ENCODE measurements at places on chromosomes 1 and 21. TPM values are rescaled to one million over a fixed set of nuclear protein-coding genes. Genes with fewer than 3 reads are reported as not detected.

Gene PIK3CD
- total RNA-seq: 20.8 TPM

Gene TMEM51
- total RNA-seq: 0.80 TPM

Gene GORAB
- 7.0 TPM for total RNA-seq

Gene RABGGTB
- 166 TPM for total RNA-seq

Gene ICOSLG
- 0.62 TPM for total RNA-seq

Gene CHIA
- not detected for total RNA-seq

Gene FCRL4
- total RNA-seq: not detected

Gene FMOD
- 0.13 TPM for total RNA-seq

Gene NCMAP
- not detected for total RNA-seq

Gene MARK1
- not detected for total RNA-seq

DNA sequence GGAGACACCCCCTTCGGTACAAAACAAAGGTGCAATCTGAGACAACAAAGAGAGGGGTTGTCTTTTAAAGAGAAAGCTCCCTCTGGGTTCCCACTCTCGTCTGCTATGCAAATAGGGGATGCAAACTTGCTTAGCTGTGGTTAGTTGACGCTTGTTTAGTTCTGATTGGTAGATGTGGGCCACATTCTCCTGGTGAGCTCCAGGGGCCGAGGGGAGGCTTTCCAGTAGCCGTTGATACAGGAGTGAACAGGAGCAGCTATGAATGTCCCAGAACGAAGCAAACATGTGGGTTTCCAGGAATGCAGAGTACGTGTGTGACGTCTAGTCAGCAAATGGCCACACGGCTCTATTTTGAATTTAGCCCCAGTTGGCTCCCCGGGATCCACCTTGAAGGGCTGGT, 14.7 kb downstream of the TFF2 start:
- H3K27me3 ChIP-seq: no peaks in the 10 kb centered on the region
- H3K4me1 ChIP-seq: no peaks in the 10 kb centered on the region
- no peak overlapping the region for H3K4me3 ChIP-seq
- no peaks in the 10 kb centered on the region for H3K36me3 ChIP-seq

DNA sequence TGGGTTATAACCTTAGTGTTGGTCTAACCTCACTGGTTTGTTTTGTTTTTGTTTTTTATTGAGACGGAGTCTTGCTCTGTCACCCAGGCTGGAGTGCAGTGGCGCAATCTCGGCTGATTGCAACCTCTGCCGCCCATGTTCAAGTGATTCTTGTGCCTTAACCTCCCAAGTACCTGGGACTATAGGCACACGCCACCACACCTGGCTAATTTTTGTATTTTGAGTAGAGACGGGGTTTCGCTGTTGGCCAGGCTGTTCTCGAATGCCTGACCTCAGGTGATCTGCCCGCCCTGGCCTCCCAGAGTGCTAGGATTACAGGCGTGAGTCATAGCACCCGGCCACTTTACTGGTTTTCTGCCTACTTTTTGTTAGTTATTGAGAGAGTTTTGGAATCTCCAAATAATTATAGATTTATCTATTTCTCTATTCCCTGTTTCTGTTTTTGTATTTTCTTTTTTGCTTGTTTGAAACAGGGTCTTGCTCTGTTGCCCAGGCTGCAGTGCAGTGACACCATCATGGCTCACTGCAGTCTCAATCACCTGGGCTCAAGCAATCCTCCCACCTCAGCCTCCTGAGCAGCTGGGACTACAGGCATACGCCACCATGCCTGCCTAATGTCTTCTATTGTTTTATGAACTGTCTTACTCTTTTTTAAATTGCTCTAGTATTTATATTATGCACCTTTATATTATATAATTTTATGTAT, 21.4 kb downstream of the SMG7 start:
- H3K27ac ChIP-seq: peak overlapping the region; percentile 8
- no peaks in the 10 kb centered on the region for H3K27me3 ChIP-seq
- H3K36me3 ChIP-seq: 0 out of 3 replicates have a peak, but pooled peaks cover 2% of the 10 kb centered on the region
- peaks cover 11% of the 10 kb centered on the region for H3K4me1 ChIP-seq
- DNase-seq: peak; percentile 39

GRCh38 chr1:212611000-212611948, 2.7 kb downstream of the ATF3 start:
- peaks cover 15% of the 10 kb centered on the region for H3K27me3 ChIP-seq
- peaks cover 14% of the 10 kb centered on the region for H3K36me3 ChIP-seq
- H3K27ac ChIP-seq: no peak overlapping the region

DNA sequence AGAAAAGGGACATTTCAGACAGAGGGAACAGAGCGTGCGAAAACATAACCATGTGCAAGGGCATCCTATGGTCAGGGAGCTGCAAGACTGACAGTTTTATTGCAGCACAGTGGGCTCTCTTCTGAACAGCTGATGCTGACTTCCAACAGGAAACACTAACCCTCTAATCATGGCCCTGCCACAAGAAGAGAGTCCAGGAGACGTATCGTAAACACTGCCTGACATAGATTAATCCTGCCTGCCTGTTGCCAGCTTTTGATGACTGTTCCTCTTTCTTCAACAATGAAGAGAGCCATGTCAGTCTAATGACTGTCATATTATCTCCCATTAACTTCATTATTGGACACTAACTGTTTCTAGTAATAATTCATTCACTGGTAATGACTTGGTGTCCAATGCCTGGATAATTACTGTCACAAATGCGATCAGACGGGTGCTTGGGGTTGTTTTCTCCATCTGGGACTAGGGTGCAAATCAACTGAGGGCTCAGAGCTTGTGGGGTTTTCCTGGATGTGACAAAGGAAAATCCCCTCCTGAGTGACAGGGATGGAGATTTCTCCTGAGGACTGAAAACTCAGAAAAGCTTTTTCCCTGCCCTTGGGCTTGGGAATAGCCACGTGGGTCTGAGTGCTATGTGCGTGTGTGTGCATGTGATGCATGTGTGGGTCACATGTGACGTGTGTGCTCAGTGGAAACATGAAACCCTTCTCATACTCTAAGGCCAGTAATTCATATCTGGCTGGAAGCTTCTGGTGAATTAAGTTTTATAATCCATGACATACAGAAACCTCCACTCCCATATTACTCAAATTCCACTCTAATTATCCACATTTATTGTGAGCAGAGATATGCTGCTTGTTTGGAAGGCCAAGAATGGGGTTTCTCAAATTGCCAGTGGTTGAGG, 144.0 kb upstream of the PLXNA2 start:
- H3K27me3 ChIP-seq: no peaks in the 10 kb centered on the region
- no peak for DNase-seq
- no peak overlapping the region for H3K4me3 ChIP-seq
- H3K27ac ChIP-seq: no peak overlapping the region
- H3K4me1 ChIP-seq: no peaks in the 10 kb centered on the region
- H3K36me3 ChIP-seq: no peaks in the 10 kb centered on the region

DNA sequence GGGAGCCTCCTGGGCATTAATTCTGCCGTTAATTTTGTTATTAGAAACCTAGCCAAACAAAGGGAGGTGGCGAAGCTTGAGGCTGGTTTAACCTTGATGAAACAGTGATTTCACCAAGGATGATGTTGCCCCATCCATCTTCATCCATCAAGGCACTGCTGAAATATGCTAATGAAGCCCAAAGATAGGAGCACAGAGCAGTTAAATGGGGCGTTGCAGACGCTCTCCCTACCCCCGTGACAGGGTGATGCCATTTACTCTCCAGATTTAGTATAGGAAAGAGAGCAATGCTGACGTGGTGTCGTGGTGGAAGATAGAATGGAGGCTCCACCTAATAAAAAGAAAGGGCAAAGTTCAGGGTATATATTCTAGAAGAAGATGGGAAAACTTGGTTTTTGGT, 84.0 kb downstream of the PBX1 start:
- H3K4me3 ChIP-seq: no peak overlapping the region
- H3K36me3 ChIP-seq: no peaks in the 10 kb centered on the region
- no peak for DNase-seq
- H3K27ac ChIP-seq: no peak overlapping the region
- peaks cover 18% of the 10 kb centered on the region for H3K27me3 ChIP-seq

- no peaks in the 10 kb centered on the region for H3K4me1 ChIP-seq
- H3K27me3 ChIP-seq: no peaks in the 10 kb centered on the region
- H3K4me3 ChIP-seq: no peak overlapping the region
- no peak overlapping the region for H3K27ac ChIP-seq
- no peak for DNase-seq
Measured at GRCh38 chr1:186446152-186446551, 14.8 kb downstream of the PDC start.

- H3K36me3 ChIP-seq: no peaks in the 10 kb centered on the region
- peaks cover 10% of the 10 kb centered on the region for H3K27me3 ChIP-seq
- H3K4me3 ChIP-seq: no peak overlapping the region
Measured at GRCh38 chr1:157289424-157290105, 151.4 kb upstream of the ETV3 start.

DNA sequence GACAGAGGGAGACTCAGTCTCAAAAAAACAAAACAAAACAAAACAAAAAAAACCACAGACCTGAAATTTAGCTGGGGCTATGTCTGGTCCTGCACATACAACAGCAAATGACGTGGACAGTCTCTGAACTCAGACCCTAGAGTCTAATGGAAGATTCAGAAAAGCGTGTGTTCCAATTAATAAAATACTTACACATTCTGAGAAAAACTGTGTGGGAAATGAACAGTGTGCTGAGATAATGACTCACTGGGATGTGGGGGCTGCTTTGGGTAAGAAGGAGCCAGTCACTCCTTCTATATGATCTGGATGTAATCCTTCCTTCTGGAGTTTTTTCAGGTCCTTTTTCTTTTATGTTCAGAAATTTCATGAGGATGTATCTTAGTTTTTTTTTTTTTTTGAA, 29.4 kb downstream of the CLDN14 start:
- no peak for DNase-seq
- H3K4me3 ChIP-seq: no peak overlapping the region
- H3K36me3 ChIP-seq: no peaks in the 10 kb centered on the region

DNA sequence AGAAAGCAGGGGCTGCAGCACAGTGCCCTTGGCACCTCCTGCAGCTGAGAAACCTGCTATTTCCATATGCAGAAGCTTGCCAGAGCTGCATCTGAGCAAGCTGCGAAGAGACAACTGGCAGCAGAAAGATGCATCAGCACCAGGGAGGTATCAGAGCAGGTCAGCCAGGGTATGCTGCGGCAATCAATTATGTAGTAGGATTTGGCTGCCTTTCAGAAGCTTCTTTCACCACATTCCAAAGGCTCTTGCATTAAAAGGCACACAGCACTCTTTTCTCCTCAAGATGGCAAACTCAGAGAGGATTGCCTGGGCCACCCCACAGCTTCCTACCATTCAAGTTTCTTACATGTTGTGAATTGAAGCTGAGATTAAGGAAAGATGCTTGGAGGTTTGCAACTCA, 47.6 kb upstream of the RAP1A start:
- H3K4me1 ChIP-seq: no peaks in the 10 kb centered on the region
- no peak overlapping the region for H3K4me3 ChIP-seq
- H3K27me3 ChIP-seq: peaks cover 3% of the 10 kb centered on the region
- H3K36me3 ChIP-seq: no peaks in the 10 kb centered on the region
- H3K27ac ChIP-seq: no peak overlapping the region

- no peak for DNase-seq
- no peaks in the 10 kb centered on the region for H3K36me3 ChIP-seq
- H3K27me3 ChIP-seq: 0 out of 3 replicates have a peak, but pooled peaks cover 4% of the 10 kb centered on the region
- peaks cover 5% of the 10 kb centered on the region for H3K4me1 ChIP-seq
- no peak overlapping the region for H3K4me3 ChIP-seq
Measured at GRCh38 chr21:33644383-33645074, 2.2 kb downstream of the ITSN1 start.

- DNase-seq: no peak
- H3K27me3 ChIP-seq: no peaks in the 10 kb centered on the region
- no peak overlapping the region for H3K4me3 ChIP-seq
- no peak overlapping the region for H3K27ac ChIP-seq
Measured at GRCh38 chr21:16002874-16003466, 273.2 kb downstream of the USP25 start.

DNA sequence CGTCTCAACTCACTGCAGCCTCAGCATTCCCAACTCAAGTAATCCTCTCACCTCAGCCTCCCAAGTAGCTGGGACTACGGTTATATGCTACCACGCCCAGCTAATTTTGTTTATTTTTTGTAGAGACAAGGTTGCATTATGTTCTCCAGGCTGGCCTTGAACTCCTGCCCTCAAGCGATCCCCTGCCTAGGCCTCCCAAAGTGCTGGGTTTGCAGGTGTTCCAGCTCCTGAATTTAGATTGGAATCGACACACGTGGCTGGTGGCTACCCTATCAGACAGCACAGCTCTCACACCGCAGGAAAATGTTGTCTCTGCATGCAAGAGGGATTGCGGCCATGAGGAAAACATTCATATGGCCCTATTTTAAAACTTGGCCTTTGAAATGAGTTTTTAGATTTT, 76.7 kb upstream of the GALNT2 start:
- H3K4me1 ChIP-seq: no peaks in the 10 kb centered on the region
- no peaks in the 10 kb centered on the region for H3K36me3 ChIP-seq
- peaks cover 75% of the 10 kb centered on the region for H3K27me3 ChIP-seq
- H3K27ac ChIP-seq: no peak overlapping the region
- no peak for DNase-seq

DNA sequence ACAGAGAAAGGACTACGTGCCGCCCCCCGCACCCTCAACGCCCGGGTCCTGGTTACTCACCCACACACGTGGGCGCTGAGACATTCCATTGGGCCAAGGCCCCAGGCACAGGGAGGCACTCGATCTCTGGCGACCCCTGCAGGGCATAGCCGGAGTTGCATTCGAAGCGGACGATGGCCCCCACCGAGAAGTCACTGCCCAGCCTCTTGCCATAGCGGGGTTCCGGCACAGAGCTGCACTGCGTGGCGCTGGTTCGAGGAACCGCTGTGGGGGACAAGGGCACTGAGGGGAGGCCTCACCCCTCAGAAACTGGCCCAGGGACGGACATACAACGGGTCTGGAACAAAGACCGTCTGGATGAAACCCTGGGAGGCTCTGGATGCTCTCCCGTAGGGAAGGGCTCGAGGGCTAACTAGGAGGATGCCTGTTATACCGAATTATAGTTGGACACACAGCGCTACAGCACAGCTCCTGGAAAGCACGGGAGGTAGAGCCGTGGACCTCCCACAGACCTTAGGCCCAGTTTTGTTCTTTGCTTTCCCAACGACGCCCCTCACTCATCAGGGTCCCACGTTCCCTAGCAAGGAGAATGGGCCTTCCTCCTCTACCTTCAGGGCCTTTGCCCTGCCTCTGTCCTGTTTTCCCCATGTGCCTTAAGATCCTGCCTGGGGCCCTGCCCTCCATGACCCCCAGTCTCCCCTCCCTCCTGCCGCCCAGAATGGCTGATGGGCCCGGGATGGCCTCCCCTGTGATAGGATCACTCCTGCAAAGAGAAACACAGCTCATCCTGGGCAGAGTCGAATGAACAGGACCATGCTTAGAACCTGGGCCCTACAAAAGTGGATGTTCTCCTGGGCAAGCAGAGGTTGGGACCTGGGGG, 152.8 kb downstream of the ZSCAN20 start:
- no peak overlapping the region for H3K4me3 ChIP-seq
- H3K27ac ChIP-seq: no peak overlapping the region
- H3K36me3 ChIP-seq: no peaks in the 10 kb centered on the region
- peaks cover 10% of the 10 kb centered on the region for H3K4me1 ChIP-seq

- no peak overlapping the region for H3K27ac ChIP-seq
- no peak for DNase-seq
- H3K4me3 ChIP-seq: no peak overlapping the region
- peaks cover 46% of the 10 kb centered on the region for H3K36me3 ChIP-seq
- no peaks in the 10 kb centered on the region for H3K27me3 ChIP-seq
- H3K4me1 ChIP-seq: peaks cover 23% of the 10 kb centered on the region
Measured at GRCh38 chr1:39758556-39759435, 12.4 kb downstream of the OXCT2 start.

All from K562 (cell line).